ENCODE measurements at places on chromosomes 6 and 20.

DNA sequence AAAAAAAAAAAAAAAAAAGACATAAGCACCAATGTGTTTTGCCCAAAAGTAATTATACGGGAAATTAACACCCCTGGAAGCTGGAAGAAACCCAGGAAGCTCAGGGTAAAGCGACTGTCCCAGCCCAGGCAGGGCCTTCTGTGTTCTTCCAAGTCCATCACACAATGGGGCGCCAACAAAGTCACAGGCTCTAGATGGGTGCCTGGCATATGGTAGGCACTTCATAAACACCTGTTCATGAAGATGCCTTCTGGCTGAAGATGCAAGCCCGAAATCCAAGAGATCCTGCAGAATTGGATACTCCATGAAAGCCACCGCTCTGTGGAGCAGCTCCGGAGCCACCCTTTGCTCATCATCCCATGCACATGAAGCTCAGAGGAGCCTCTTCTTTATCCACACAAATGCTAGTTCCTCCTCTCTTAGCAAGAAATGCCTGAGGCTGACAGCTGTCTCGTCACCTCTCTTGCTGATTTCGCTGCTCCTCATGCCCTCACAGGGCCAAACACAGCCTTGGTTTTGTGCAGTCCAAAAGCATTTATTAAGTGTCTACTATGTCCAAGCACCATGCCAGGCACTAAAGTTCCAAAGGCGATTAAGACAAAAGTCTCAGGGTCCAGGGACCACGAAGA is 76.6 kb downstream of the TRERF1 start:
- no peak for DNase-seq

GRCh38 chr6:106510090-106510970 is 119.0 kb downstream of the RTN4IP1 start:
- peak; percentile 84 for DNase-seq

DNA sequence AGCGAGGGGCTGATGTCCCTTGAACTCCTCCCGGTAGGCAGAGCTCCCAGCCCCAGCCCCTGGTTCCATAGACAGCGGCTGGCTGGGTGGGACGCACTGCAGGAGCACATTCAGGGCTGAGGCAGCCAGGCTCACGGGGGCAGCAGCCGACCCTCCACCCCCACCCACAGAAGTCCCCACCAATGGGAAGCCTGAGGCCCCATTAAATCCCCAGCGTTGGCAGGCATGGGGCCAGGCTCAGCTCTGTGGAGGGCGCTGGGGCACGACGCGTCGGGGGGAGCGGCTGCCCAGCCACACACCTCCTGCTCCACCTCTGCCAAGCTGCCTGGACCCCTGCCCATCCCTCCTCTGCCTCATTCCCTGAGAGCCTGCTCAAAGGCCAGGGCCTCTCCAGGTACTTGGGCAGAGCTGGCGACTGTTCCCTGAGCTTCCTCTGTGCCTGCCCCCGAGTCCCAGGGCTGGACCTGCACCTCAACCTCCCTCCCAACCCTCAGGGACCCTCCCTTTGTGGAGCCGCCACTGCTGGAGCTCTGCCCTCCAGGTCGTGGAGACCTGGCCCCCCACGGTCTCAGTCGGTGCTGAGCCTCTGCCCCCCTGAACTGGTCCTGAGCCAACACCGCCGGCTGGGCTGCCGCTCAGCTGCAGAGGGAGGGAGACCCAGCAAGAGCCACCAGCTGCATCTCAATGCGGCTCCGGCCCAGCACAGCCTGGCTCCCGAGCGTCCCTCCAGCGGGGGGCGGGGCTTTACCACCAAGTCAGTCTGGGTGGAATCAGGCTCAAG is 9.1 kb downstream of the CHRNA4 start:
- no peak for DNase-seq

DNA sequence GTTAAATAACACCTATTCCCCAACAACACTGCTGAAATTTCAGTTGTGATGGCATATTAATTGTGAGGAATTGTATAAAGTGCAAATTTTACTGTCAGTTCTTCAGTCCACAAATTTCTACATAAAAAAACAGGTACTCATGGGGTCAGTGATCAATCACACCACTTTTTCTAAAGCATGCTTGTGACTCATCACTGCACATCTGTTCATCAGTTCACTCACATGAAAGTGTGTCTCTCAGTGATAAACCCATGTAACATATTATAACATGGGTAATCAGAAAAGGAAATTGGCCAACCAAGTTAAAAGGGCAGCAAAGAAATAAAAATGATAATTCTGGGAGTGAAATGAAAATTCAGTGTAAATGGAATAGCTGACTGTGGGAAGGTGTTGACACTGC is 234.7 kb upstream of the FKBP1C start:
- no peak for DNase-seq

DNA sequence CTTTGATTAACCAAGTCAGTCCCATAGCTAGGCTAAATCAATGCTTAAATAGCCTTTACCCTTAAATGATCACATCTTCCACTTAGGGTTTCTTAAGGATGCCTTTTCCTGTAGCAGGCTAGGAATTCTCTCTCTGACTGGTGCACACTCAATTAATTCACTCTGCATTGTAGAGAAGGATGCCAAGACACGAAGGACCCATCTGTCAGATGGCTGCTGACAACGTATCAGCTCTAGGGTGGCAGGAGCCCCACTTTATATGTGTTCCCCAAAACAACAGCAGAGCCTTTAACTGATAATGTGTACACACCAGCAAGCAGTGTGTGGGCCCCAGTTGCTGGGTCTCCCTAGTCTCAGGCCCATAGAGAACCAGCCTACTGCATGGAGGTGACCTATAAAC is 13.3 kb downstream of the GNAS start:
- no peak for DNase-seq

GRCh38 chr20:77231-77630 is 10.2 kb upstream of the DEFB125 start:
- DNase-seq: no peak

Measured in GM06990 (cell line).